NCI-H2107 (cell line): ENCODE measurements at places on chromosomes 5 and 9.
A peak's percentile ranks its signal among the peaks of the same experiment; 100 is the strongest.

- no peak for DNase-seq
Observed at GRCh38 chr9:98256756-98257155, 1.3 kb upstream of the TBC1D2 start.

DNA sequence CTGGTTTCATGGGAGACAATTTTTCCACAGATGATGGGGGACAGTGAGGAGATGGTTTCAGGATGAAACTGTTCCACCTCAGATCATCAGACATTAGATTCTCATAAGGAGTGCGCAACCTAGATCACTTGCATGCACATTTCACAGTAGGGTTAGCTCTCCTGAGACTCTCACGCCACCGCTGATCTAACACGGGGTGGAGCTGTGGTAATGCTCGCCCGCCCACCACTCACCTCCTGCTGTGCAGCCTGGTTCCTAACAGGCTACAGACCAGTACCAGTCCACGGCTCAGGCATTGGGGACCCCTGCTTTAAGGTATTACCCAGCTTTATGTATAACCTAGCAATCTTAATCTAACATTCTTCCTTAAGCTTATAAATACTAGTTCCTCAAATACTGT, 35.6 kb downstream of the TTC39B start:
- DNase-seq, result no peak

GRCh38 chr5:106097340-106097739, 1573.4 kb downstream of the EFNA5 start:
- no peak for DNase-seq

DNA sequence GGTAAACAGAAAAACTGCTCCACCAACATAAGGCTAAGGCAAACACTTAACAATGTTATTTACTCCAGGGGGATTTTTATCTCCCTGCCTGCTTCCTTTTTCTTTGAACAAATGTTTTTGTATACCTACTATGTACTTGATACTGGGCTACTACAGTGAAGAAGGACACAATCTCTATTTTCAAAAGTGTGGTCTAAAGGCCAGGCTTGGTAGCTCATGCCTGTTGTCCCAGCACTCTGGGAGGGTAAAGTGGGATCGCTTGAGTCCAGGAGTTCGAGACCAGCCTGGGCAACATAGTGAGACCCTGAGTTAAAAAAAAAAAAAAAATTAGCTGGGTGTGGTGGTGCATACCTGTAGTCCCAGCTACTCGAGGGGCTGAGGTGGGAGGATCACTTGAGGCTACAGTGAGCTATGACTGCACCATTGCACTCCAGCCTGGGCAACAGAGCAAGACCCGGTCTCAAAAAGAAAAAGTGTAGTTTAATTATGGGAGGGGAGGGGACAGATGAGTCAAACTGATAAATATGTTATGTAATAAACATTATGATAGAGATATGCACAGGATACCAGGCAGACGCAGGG, 3.3 kb downstream of the STOM start:
- DNase-seq, result no peak

DNA sequence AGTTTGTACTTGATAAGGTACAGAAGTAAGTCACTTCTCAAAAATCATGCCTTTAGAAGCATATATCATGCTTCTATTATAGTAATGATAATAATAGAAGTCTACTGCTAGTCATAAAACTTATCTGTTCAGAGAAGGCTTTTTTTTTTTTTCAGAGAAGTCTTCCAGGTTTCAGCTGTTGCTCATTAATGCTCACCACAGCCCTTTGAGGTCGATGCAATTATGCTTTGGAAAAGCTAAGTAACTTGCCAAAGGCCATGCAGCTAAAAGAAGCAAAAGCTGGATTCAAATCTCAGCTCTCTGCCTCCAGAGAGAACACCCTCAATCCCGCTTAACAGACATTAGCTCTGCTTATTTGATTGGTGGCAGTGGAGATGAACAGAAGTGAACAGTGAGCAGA, 150.8 kb downstream of the DOCK8 start:
- DNase-seq, result no peak

- no peak for DNase-seq
Observed at GRCh38 chr9:104810421-104811339, 46.8 kb downstream of the NIPSNAP3B start.

DNA sequence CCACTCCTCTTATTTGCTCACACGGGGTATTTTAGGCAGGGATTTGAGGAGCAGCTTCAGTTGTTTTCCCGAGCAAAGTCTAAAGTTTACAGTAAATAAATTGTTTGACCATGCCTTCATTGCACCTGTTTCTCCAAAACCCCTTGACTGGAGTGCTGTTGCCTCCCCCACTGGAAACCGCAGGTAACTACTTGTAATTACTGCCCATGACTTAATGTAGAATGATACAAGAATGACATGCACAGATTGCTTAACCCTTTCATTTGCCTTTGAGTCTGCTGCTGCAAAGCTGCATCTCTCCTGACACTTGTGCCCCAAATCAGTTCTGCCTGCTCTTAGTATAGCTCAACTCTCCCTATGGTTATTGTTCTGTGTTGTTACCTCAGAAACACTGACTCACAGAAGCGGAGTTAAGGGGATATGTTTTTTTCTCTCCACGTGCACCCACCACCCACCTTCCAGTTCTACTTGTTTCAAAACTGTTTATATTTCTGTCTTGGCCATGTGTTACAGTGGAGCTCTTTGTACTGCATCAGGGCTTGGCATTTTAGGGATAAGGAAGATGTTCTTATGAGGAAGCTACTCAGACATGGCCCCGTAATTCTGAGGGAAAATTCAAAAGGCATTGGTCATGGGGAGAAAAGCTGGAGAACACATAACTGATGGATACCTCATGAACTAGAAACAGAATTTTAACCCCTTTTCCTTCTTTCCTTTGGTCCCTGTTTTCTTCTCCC, 2.3 kb downstream of the ADRB2 start:
- no peak for DNase-seq

DNA sequence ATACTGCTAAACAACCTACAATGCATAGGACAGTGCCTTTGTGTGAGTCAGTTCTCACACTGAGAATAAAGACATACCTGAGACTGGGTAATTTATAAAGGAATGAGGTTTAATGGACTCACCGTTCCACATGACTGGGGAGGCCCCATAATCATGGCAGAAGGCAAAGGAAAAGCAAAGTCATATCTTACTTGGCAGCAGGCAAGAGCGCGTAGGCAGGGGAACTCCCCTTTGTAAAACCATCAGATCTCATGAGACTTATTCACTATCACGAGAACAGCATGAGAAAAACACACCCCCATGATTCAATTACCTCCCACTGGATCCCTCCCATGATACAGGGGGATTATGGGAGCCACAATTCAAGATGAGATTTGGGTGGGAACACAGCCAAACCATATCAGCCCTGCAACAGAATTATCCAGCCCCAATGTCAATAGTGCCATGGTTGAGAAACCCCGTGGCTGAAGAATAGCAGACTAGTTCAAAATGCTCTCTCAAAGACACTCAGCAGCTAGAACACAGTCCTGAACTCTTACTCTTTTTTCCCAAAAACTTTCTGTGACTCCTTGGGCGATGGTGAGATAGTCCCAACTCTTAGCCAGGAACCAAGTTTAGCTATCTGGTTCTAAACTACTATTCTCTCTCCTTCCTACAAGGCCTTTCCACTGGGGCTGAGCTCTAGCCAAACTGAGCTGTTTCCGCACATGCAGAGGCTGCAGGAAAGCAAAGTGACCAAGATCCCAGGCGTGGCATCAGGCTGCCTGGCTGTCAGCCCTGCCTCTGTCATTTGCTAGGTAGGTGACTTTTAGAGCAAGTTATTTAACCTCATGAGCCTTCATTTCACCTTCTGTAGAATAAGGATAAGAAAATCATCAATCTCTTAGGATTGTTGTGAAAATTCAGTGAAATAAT, 21.7 kb downstream of the FAT2 start:
- DNase-seq, result no peak

DNA sequence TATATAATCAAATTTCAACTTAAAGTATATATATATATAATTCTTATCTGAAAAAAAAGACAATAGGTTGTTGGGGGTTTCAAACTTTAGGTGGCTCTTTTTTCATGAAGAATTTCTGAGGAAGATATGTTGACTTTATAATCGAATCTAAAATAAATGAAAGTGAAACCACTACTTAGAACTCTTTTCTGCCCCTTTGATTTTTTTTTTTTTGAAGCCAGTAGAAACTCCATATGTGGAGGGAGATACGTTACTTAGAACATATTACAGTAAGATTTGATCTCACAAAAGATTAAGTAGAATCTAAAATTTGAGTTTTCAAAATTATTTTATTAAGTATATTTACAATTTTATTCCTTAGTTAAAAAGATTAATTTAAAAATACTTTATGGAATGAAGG, 96.9 kb downstream of the ATG10 start:
- no peak for DNase-seq

- DNase-seq, result no peak
Observed at GRCh38 chr9:135536216-135536615, 9.7 kb upstream of the OBP2A start.

DNA sequence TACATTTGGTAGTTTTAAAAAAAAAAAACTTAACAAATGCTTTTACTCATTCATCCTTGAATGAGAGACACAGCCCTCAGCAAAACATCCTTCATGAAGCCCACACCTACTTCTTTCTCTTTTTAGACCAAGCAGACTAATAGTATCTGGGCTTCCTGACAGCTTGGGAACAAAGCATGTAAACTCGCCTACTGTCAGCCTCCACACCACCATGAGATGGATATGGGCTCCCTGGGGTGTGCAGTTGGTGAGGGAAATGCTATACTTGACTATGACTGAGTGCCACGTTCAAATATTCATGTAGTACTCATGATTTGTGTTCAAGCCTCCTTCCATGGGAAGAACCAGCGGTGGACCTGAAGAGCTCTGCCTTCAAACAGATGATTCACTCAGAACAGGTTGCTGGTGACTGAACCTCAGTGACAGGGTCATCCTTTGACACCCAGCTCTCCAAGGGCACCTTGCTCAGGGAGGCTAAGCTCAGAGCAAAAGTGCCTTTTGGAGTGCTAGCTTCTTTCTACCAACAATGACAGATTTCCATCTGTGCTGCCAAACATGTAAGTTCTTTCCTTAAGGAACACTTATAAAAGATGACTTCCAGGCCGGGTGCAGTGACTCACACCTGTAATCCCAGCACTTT, 36.8 kb downstream of the SLC22A5 start:
- DNase-seq, result no peak

DNA sequence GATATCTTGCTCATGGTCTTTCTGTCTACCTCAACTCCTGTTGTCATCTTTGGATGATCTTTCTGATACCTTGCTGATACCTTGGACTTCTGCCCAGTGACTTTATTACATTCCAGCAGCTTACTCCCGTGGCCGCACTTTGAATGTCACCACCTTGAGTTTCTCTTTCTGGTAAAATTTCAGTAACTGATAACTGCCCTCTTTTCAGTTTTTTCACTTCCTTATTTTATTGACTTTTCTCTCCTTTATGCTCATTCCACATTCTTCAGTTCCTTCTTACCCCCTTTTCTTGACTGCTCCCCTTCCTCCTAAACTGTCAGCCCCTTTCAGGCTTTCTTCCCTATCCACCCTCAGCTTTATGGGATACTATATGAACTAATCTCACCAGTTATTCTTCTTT, 7.0 kb upstream of the FBXO4 start:
- DNase-seq, result no peak

- no peak for DNase-seq
Observed at GRCh38 chr5:170251462-170251861, 18.7 kb downstream of the C5orf58 start.

- DNase-seq, result no peak
Observed at GRCh38 chr5:6435356-6435755, 13.3 kb upstream of the UBE2QL1 start.

DNA sequence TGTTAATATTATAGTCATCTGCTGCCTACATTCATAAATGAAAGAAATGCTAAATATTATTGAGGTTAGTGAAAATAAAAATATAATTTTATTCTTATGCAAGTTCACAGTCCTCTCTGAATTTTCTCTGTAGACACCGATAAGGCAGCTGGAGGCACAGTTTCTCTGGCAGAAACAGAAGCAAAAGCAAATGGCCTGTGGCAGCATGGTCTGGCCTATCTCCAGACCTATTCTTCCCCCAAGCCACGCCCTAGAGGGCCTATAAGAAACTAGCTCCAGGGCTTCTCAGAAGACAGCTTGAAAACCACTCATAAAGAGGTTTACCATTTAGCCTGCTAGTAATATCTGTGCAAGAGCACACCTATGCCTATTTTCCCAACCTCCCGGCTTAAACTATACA, 28.4 kb downstream of the MRPS27 start:
- DNase-seq, result no peak

GRCh38 chr5:134417707-134418106, 6.0 kb upstream of the CDKN2AIPNL start:
- DNase-seq, result no peak

DNA sequence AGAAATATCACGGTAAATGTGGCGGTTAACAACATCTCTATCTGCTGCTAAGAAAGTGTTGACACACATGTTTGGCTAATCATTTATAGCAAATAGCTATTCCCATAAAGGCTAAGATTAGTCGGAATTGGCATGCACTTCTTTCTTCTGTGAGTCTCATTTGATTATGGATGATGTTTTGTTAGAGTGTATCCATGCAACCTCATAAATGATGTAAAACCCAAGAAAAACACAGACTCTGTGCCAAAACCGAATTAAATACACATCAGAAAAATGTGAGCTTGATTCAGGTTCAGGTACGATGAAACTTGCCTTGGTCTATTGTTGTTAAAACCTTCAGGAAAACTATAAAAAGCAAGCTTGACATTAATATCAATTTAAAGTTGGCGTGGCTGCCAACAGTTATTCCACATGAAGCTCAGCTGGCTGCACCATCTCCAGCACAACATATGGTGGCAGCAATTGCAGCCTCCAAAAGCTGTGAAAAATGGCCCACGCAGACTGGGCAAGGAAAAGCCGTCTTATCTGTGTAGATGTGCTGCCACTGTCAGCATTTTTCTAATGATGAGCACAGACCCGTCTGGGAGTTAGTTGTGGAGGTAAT, 41.1 kb upstream of the ICE1 start:
- no peak for DNase-seq

DNA sequence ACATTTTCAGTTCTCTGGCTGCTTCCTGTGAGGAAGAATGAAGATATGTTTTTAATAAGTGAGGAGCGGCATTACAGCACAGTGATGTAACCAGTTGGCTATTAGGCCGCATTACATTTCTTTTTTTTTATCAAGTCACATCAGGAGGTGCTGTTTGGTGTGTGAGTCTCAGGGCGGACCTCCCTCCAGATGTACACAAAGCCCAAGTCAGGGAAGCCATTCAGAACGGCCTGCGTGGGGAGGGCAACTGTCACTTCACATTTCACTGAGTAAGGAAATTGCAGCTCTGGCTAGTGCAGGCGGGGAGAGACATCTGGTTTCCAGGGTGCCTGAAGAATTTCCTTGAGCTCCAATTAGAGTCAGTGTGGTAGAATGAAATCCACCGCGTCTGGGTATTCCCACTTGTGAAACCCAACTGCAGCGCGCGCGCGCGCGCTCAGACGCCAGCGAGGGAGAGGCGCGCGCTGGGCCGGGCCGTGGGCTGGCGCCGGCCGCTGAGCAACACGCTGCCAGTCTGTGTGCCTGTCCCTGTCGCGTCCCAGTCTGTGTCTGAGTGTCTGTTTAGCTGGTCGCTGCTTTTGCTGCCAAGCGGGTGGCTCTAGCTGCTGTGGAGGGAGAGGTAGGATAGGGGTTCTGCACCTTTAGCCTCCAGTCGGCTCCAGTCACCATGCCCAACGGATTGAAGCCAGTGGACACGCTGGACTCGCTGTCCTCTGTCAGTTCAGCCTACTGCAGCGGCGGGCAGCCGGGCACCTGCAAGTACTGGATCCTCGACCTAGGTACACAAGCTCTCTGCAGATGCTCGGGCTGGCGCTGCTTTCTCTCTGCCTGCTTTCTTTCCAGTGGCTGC, 140.8 kb upstream of the OTULINL start:
- peak; percentile 65 for DNase-seq
